Activated T-helper 1 cell treated with anti-CD3 and anti-CD28 coated beads, Interleukin-12 subunit alpha, Interleukin-12 subunit beta, Interleukin-2, Interleukin-4 antibody, amounts not matched to agents 30 ng/mL and 10 ng/mL and 1 ng/mL, durations not matched to agents 14 hours and 24 hours and 36 hours (primary cell): ENCODE measurements at places on chromosomes 2 and 18. TPM values are rescaled to one million over a fixed set of nuclear protein-coding genes. Genes with fewer than 3 reads are reported as not detected.

DNA sequence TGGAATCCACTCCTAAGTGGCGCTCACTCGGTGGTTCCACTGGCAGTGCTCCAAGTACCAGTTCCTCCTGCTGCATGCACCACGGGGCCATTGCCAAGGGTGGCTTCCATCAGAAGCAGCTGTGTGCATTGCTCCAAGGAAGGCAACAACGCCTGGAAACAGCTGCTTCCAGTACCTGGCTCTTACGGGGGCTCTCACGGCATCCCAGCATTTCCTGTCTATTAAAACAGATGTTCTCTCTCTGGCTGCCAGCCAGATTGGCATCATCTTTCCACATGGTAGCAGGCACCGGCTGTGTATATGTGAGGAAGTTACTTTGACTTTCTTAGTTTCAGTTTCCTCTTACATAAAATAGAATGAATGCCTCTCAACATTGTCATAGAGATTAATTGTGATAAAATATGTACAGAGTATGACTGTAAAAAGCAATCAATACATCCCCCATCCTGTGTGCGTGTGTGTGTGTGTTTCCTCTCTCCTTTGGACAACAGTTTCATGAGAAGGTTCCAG is 84.9 kb downstream of the CMPK2 start:
- H3K27ac ChIP-seq = no peak overlapping the region
- no peak for DNase-seq
- peaks cover 7% of the 10 kb centered on the region for H3K4me1 ChIP-seq
- no peaks in the 10 kb centered on the region for H3K36me3 ChIP-seq

- no peak for DNase-seq
- no peaks in the 10 kb centered on the region for H3K36me3 ChIP-seq
- no peak overlapping the region for H3K27ac ChIP-seq
- H3K4me3 ChIP-seq = no peak overlapping the region
- no peaks in the 10 kb centered on the region for H3K4me1 ChIP-seq
These were observed 272.3 kb downstream of the RAD51AP2 start for GRCh38 chr2:17245906-17246305.

DNA sequence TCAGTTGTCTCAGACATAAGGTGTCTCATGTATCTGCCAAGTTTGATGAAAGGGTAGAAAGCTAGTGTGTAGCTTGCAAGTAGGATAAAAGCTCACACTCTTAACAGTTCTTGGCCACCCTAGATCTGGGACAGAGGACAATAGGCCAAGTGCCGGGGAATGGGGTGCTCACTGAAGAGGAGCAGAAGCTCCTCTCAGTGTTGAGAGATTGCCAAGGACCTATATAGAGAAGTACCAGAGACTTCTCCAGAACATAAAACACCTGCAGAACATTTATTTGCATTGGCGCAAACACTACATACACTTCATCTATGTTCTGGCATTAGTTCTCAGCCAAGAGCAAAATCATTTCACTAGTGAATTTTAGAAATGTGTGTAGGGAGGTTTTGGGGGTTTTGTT is 2.9 kb upstream of the GTF3C3 start:
- DNase-seq = no peak
- H3K27me3 ChIP-seq = peaks cover 2% of the 10 kb centered on the region
- no peak overlapping the region for H3K4me3 ChIP-seq
- H3K27ac ChIP-seq = no peak overlapping the region
- H3K36me3 ChIP-seq = peaks cover 4% of the 10 kb centered on the region
- H3K4me1 ChIP-seq = peaks cover 11% of the 10 kb centered on the region

- H3K27ac ChIP-seq = no peak overlapping the region
- no peak overlapping the region for H3K4me3 ChIP-seq
- no peak for DNase-seq
- no peaks in the 10 kb centered on the region for H3K4me1 ChIP-seq
- no peaks in the 10 kb centered on the region for H3K36me3 ChIP-seq
These were observed 45.2 kb upstream of the SCG2 start for GRCh38 chr2:223647258-223647952.

- peaks cover 3% of the 10 kb centered on the region for H3K4me1 ChIP-seq
- H3K4me3 ChIP-seq = no peak overlapping the region
- no peak overlapping the region for H3K27ac ChIP-seq
- peaks cover 22% of the 10 kb centered on the region for H3K27me3 ChIP-seq
- DNase-seq = no peak
These were observed 17.9 kb upstream of the ARHGEF4 start for GRCh38 chr2:130818809-130819208.

DNA sequence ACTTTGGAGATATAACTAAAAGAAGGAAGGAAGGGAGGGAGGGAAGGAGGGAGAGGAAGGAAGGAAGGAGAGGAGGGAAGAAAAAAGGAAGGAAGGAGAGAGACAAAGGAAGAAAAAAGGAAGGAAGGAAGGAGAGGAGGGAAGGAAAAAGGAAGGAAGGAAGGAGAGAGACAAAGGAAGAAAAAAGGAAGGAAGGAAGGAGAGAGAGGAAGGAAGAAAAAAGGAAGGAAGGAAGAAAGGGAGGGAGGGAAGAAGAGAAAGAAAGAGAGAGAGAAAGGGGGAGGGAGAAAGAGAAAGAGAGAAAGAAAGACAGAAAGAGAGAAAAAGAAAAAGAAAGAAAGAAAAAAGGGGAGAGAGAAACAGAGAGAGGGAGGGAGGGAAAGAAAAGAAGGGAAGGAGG is 147.4 kb downstream of the MYT1L start:
- DNase-seq = no peak
- no peaks in the 10 kb centered on the region for H3K36me3 ChIP-seq
- H3K27me3 ChIP-seq = no peaks in the 10 kb centered on the region
- H3K27ac ChIP-seq = no peak overlapping the region
- no peaks in the 10 kb centered on the region for H3K4me1 ChIP-seq
- H3K4me3 ChIP-seq = no peak overlapping the region

DNA sequence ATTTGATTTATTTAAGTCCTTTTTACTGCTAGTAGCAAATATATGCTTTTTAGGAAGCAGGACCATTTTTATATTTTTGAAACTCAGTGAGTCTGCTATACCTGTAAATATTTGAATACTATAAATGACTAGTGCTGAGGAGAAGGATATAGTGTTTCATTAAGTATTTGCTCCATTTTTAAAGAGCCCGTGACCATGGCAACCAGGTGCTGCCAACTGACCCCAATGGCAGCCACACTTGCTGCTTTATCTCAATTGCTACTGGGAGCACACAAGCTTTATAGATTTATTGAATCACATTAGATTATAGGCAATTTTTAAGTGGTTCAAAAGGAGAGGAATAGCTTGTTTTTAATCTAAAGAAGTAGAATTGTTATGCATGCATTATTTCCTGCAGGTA is 142.0 kb downstream of the SCG2 start:
- no peaks in the 10 kb centered on the region for H3K36me3 ChIP-seq
- H3K27ac ChIP-seq = no peak overlapping the region
- H3K4me1 ChIP-seq = no peaks in the 10 kb centered on the region
- no peaks in the 10 kb centered on the region for H3K27me3 ChIP-seq

DNA sequence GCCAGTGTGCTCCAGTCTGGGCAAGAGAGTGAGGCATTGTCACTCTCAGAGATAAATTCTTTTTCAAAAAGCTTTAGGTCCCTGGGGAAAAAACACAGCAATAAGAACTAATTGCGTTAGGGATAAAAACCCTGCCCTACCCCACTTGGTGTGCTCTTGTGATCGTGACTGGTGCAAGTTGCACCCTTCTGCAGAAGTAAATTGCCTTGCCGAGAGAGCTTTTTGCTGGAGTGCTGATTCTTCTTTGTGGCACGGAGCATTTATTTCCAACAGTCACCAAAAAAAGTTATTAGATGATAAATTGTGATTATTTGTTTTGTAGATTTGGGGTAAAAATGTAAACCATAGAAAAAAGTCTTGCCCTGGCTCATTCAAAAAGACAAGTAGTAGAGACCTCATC is 12.3 kb upstream of the GPR55 start:
- DNase-seq = no peak
- H3K27ac ChIP-seq = no peak overlapping the region
- H3K27me3 ChIP-seq = peaks cover 20% of the 10 kb centered on the region
- no peak overlapping the region for H3K4me3 ChIP-seq
- H3K36me3 ChIP-seq = peaks cover 2% of the 10 kb centered on the region
- no peaks in the 10 kb centered on the region for H3K4me1 ChIP-seq

DNA sequence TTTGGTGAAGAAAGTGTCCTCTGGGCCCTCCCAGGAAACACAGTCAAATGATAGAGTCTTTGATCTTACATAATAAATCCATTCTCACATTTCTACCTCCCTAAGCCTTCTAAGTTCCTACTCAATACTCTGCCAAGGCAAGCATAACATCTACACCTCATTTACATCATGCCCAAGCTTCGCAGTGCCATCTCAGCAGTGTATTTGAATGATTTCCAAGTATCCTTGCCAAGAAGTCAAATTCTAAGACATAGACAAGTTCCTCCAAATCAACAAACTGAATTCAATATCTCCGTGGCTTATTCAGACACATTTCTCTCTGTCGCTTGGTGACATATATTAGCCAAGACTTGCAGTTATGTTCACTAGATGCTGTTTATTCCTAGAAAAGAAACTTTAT is 8.1 kb upstream of the MLPH start:
- H3K4me3 ChIP-seq = no peak overlapping the region
- DNase-seq = no peak
- H3K27me3 ChIP-seq = peaks cover 32% of the 10 kb centered on the region
- no peak overlapping the region for H3K27ac ChIP-seq
- H3K36me3 ChIP-seq = no peaks in the 10 kb centered on the region

The TUBA4B gene
- total RNA-seq = not detected in 2 replicates

- peak overlapping the region; percentile 86 for H3K4me3 ChIP-seq
- H3K27ac ChIP-seq = peak overlapping the region; percentile 48
- H3K36me3 ChIP-seq = peaks cover 18% of the 10 kb centered on the region
- H3K27me3 ChIP-seq = peaks cover 23% of the 10 kb centered on the region
- no peak for DNase-seq
These were observed 463 bp upstream of the CABYR start for GRCh38 chr18:24138409-24138788.

The AKAIN1 gene
- not detected in 2 replicates for total RNA-seq

DNA sequence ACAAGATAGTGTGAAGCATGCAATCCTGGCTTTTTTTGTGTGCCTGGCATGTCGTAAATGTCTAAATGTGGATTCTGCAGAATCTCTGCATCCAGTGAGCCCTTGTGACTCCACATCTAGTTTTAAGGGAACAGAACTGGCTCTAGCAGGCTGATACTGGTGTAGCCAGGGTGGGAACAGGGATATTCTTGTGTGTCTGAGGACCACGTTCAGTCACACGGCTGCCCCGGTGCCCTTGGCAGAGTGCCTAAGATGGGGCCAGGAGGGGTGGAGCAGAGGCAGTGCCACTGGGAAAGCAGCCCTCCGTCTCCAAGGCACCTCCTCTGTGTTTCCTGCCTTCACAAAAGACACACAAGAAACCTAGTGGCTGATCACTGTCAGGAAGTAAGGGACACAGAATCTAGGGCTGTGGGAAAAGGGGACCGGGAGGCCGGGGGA is 91.5 kb upstream of the PARD3B start:
- no peaks in the 10 kb centered on the region for H3K4me1 ChIP-seq
- no peak overlapping the region for H3K27ac ChIP-seq
- H3K36me3 ChIP-seq = no peaks in the 10 kb centered on the region
- H3K27me3 ChIP-seq = peaks cover 5% of the 10 kb centered on the region
- no peak for DNase-seq
- H3K4me3 ChIP-seq = no peak overlapping the region

GRCh38 chr2:234912437-234912836 is 39.4 kb upstream of the SH3BP4 start:
- DNase-seq = no peak
- H3K36me3 ChIP-seq = no peaks in the 10 kb centered on the region
- H3K27ac ChIP-seq = no peak overlapping the region
- H3K4me1 ChIP-seq = no peaks in the 10 kb centered on the region
- H3K4me3 ChIP-seq = no peak overlapping the region
- peaks cover 3% of the 10 kb centered on the region for H3K27me3 ChIP-seq

The SCN1A gene
- total RNA-seq = not detected in 2 replicates

- H3K27ac ChIP-seq = no peak overlapping the region
- H3K27me3 ChIP-seq = no peaks in the 10 kb centered on the region
- no peaks in the 10 kb centered on the region for H3K36me3 ChIP-seq
- DNase-seq = no peak
- H3K4me3 ChIP-seq = no peak overlapping the region
These were observed 266.6 kb downstream of the ACTR3 start for GRCh38 chr2:114156366-114157056.

GRCh38 chr2:234674781-234675201 is 177.9 kb upstream of the ARL4C start:
- H3K36me3 ChIP-seq = no peaks in the 10 kb centered on the region
- H3K27me3 ChIP-seq = peaks cover 10% of the 10 kb centered on the region

DNA sequence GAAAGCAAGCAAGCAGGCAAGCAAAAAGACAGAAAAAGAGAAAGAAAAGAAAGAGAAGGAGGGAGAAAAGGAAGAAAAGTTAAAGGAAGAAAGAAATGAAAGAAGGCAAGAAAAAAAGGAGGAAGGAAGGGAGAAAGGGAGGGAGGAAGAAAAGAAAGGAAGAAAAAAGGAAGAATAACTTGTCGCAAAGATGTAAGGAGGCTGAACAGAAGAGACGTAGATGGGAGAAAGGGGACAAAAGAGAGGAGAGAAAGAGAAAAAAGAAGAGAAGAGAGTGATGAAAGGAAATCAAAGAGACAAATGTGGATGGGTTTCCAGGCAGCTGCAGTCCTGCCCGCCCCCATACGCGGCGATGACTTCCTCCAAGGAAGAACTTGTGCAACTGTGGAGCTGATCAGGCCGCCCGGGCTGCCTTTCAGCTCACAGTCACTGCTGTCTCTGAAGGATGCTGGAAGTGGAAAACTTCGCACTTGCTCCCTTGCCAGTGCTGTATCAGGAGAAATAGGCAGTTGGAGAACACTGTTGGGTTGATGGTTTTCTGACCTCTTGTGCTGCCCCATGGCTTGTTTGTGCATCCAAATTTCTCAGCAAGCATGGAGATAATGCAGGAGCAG is 52.9 kb downstream of the TRIB2 start:
- peaks cover 19% of the 10 kb centered on the region for H3K27me3 ChIP-seq
- no peak overlapping the region for H3K27ac ChIP-seq
- H3K4me1 ChIP-seq = peaks cover 7% of the 10 kb centered on the region
- DNase-seq = no peak
- H3K4me3 ChIP-seq = no peak overlapping the region

GRCh38 chr2:64212346-64212745 is 68.1 kb upstream of the PELI1 start:
- peak; percentile 44 for DNase-seq
- peaks cover 13% of the 10 kb centered on the region for H3K36me3 ChIP-seq
- H3K27ac ChIP-seq = peak overlapping the region; percentile 98
- peak overlapping the region; percentile 58 for H3K4me3 ChIP-seq

DNA sequence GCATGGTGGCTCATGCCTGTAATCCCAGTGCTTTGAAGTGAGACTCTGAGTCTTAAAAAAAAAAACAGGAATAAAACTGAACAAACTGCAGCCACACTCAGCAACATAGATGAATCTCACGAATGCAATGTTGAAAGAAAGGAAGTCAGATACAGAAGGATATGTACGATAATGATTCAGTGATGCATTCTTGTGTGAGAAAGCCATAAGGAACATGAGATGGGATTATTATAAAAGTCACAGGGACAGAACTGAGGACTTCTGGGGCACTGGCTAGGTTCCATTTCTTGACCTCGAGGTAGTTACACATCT is 56.9 kb upstream of the SMAD2 start:
- no peaks in the 10 kb centered on the region for H3K4me1 ChIP-seq
- no peaks in the 10 kb centered on the region for H3K36me3 ChIP-seq
- H3K4me3 ChIP-seq = no peak overlapping the region
- no peak for DNase-seq
- H3K27ac ChIP-seq = no peak overlapping the region

GRCh38 chr2:68847751-68848150 is 23.4 kb downstream of the BMP10 start:
- H3K27ac ChIP-seq = no peak overlapping the region
- no peak overlapping the region for H3K4me3 ChIP-seq
- peaks cover 4% of the 10 kb centered on the region for H3K36me3 ChIP-seq
- no peaks in the 10 kb centered on the region for H3K4me1 ChIP-seq

GRCh38 chr2:19714926-19715325 is 186.9 kb downstream of the TTC32 start:
- H3K4me3 ChIP-seq = no peak overlapping the region
- no peak for DNase-seq
- H3K27ac ChIP-seq = no peak overlapping the region
- no peaks in the 10 kb centered on the region for H3K36me3 ChIP-seq
- H3K27me3 ChIP-seq = peaks cover 4% of the 10 kb centered on the region
- H3K4me1 ChIP-seq = no peaks in the 10 kb centered on the region
